Prostate gland (tissue), 2 donors: ENCODE measurements at places on chromosomes 13 and 19.
A peak's percentile ranks its signal among the peaks of the same experiment; 100 is the strongest.

GRCh38 chr13:79997244-79997643, 343.7 kb downstream of the SPRY2 start:
- DNase-seq, result no peak

GRCh38 chr19:51172223-51172622, 30.1 kb downstream of the SIGLEC7 start:
- DNase-seq, result no peak

GRCh38 chr13:99275093-99275469, 16.9 kb upstream of the GPR18 start:
- DNase-seq, result no peak

- peak; percentile 55 for DNase-seq
These were observed 4.7 kb downstream of the EPS8L1 start for GRCh38 chr19:55080121-55080967.

GRCh38 chr13:114074671-114075315, 57.6 kb downstream of the RASA3 start:
- no peak for DNase-seq

- DNase-seq, result no peak
These were observed 1566.5 kb upstream of the SLC10A2 start for GRCh38 chr13:104632736-104633135.

DNA sequence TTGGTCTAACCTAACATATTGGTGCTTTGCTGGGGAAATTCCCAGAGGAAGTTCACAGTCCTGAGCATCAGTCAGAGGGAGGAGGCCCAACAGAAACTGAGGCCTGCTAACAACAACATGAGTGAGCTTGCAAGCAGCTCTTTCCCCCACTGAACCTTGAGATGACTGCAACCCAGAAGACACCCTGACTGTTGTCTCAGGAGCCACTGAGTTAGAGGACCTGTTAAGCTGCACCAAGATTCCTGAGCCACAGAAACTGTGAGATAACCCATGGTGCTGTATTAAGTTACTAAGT, 193.2 kb upstream of the UBL3 start:
- DNase-seq, result no peak
